ENCODE measurements at places on chromosomes 12 and 14. TPM values are rescaled to one million over a fixed set of nuclear protein-coding genes. Genes with fewer than 3 reads are reported as not detected.

SMCO2 gene
- not detected for total RNA-seq

TAS2R20 gene
- total RNA-seq, result 1.8 TPM

RPL10L gene
- total RNA-seq, result not detected

GRCh38 chr14:32038876-32039275 is 38.2 kb upstream of the ARHGAP5 start:
- DNase-seq, result no peak

IL25 gene
- not detected for total RNA-seq

RERG gene
- total RNA-seq, result not detected

GRCh38 chr12:51838762-51839161 is 9.8 kb downstream of the FIGNL2 start:
- DNase-seq, result no peak

GRCh38 chr12:53989227-53990113 is 4.5 kb downstream of the HOXC10 start:
- DNase-seq, result peak; percentile 70

DNA sequence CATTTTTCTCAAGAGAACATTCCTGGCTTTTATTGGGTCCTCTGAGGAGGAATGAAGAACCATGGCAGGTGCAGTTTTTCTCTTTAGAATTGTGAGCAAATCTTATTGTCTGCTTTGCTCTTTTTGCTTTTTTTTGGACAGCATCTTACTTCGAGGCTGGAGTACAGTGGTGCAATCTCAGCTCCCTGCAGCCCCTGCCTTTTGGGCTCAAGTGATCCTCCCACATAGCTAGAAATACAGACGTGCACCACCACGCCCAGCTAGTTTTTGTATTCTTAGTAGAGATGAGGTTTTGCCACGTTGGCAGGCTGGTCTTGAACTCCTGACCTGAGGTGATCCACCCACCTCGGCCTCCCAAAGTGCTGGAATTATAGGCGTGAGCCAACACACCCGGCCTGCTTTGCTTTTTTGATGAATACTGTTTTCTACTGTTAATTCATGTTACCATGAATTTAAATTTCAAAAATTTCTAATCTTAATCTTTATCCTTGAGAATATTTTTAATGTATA is 71.5 kb downstream of the POLR3B start:
- DNase-seq, result no peak

WNT1 gene
- total RNA-seq, result not detected

GRCh38 chr14:68369281-68370056 is 423.4 kb downstream of the ZFP36L1 start:
- no peak for DNase-seq

CCDC88C gene
- total RNA-seq, result not detected

DNA sequence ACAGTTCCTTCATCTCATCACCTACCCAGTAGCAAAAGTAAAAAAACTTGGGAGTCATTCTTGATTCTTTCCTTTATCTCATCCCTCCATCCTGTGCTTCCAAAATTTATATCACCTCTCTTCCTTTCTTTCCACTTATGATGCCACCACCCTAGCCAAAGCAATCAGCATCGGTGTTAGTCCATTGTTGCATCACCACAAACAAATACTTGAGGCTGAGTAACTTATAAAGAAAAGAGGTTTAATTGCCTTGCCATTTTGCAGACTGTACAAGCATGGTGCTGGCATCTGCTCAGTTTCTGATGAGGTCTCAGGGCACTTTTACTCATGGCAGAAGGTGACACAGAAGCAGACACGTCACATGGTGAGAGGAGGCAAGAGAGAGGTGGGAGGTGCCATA is 19.8 kb upstream of the CATSPERB start:
- DNase-seq, result no peak

DNA sequence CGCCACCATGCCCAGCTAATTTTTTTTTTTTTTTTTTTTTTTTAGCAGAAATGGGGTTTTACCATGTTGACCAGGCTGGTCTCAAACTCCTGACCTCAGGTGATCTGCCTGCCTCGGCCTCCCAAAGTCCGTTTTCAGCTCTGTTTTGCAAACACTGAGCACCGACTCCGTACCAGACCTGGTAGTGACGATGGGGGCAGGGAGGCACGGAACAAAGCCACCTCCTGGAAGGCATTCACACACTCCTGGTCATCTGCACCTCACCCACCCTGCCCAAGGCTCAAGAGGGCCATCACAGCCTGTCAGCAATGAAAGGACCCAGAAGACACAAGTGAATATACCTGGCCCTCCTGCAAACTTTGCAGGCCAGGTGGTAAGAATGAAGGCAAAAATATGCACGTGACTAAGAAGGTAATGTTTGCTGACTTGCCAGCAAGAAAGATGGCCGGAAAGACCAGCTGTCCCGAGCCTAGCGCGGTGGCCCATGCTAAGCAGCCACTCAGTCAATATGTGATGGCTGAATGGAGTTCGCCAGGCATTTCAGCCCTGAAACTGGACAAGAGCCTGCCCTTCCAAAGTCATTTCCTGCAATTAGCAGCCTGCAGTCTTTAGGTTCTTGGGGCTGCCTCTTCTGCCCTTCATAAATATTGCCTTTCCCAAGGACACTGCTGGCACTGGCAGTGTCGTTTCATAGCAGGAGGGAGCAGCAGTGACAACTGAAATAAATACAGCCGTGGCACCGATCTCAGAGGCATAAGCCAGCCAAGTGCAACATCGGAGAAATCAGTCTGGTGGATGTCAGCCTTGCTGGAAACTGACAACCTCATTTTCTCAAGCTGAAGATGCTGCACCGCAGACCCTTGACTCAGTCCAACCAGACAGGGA is 17.6 kb downstream of the MMAB start:
- no peak for DNase-seq

VSIG10 gene
- total RNA-seq, result 11.6 TPM

All from GM23248 (cell line).